ENCODE measurements at places on chromosomes 6 and 20.

- DNase-seq: no peak
Observed at GRCh38 chr6:29745386-29745785, 22.2 kb downstream of the HLA-F start.

DNA sequence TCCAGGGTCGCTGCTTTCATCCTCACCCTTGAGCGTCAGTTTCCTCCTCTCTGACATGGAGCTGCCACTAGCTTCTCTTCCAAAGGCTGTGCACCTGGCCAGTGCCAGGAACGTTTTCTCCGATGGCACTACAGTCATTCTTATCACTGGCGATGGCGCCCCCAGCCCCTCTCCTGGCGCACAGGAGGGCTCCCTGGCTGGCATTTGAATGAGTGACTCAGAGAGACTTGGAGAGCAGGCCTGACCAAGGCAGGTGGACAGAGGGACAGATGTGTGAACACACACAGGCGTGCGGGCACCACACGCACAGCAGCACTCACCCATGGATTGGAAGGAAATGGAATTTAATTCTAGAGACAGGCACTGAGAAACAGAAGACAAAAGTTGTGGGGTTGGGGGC, 77.6 kb downstream of the SRC start:
- no peak for DNase-seq

DNA sequence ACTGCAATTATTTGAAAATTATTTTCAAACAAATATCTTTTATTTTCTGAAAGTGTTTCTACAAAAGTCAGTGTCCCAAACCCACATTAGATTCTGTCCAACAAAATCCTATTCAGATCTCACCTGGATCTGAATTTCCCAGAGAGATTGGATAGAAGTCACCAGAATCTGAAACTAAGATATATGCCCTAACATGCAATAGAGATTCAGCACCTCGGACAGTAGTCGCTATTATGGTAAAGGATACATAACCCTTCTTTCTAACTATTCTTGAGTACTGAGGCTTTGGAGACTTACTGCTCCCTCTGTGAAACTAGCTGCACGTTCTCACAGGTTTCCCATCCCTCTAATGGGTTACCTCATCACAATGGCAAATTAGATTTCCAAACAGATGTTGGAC, 151.4 kb downstream of the ID4 start:
- no peak for DNase-seq

DNA sequence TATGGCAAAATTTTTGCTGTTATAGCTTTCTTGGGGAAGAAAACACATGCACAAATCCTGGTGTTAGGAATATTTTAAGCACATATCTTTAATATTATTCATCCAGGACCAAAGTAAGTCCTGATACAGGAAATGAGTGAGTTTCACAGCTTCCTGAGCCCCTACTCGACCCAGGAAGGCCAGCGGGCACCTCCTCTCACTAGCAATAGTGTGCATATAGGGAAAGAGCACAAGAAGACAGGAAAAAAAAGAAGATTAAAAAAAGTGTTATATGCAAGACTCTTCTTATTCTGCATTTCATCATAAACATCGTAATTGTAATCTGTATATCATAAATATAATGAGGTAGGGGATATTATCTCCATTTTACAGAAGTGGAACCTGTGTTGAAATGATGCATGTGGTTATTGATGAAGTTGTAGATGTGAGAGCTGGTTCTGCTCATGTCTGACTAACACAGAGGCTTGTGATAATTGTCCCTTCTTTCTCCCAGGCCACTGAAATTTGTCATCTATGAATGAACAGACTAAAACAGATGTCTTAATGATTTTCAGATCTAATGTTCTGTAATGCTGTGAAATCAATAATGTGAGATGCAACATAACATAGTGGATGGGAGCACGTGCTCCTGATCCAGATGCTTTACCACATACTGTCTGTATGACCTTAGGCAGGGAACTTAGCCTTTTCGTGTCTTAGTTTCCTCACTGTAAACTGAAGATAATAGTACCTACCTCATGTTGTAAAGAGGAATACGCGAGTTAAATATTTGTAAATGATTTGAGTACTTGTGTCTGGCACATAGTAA, 101.2 kb downstream of the MYO6 start:
- DNase-seq: peak; percentile 76

DNA sequence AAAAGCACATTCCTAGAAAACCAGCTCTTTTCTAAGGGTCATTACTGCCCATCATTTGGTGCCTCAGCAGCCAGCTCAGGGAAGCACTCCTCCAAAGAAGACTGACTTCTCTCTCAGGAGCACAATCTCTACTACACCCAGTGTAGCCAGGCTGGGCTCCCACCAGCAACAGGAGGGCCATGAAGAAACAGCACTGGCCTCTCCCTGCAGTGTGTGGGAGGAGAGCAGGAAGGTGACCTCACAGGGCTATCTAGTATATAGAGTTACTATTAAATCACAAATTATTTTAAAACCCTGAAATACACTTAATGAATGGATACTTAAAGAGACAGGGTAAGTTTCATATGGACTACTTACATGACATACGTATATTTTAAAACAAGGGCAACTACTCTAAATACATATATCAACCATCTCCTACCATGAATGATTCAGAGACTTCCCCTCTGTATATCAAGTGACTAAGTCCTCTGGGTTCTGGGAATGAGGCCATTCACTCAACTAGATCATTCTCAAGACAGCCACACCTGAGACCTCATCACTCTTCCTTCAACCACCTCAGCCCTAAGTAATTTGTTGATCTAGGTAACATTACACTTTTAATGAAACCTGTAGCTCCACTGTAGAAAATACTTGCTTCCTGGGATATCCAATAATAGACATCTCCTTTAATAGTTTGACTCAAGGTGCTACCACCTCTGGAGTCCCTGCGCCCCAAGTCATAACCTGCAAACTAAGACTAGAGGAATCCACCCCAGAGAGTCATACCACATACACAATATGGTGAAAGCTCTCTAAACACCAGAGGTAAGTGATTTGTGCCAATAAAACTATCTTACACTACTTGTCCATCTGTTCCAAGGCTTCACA, 25.2 kb downstream of the TBX18 start:
- DNase-seq: peak; percentile 61

- no peak for DNase-seq
Observed at GRCh38 chr6:104788400-104788799, 71.3 kb downstream of the HACE1 start.

DNA sequence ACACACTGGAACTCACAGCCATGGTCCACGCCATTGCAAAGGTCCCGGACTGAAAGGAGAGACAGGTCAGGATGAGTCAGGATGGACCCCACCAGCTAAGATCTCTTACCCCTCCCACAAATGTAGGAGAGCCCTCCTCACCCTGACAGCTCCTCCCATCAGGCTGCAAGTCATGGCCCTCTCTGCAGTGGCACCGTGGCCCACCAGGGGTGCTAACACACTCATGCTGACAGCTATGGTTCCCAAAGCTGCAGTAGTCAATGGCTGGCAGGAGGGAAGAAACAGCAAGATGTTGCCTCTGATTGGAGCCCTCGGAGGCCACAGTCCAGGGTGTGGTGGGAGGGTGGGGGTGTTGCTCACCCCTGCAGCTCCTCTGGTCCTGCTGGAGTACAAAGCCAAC, 5.7 kb upstream of the RBPJL start:
- peak; percentile 65 for DNase-seq

DNA sequence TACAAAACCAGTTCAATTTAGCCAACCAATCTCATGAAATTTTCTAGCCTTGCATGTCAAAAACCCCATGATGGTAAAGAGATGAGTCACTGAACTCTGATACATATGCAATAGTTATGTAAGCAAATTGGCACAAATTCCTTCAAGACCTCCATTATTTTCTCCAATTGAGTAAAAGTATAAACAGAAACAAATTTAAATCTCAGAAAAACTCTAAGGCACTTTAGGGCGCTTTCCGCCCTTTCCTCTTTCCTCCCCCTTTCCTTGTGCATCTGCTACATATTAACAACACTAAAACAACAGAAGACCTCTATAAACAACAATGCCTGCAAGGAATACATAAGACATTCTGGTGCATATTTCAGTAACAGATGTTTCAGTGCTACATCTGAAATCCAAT, 48.5 kb downstream of the KIF13A start:
- no peak for DNase-seq

- no peak for DNase-seq
Observed at GRCh38 chr6:6764764-6765434, 176.4 kb downstream of the LY86 start.

GRCh38 chr6:26175033-26175427, 87.8 kb downstream of the HFE start:
- no peak for DNase-seq

DNA sequence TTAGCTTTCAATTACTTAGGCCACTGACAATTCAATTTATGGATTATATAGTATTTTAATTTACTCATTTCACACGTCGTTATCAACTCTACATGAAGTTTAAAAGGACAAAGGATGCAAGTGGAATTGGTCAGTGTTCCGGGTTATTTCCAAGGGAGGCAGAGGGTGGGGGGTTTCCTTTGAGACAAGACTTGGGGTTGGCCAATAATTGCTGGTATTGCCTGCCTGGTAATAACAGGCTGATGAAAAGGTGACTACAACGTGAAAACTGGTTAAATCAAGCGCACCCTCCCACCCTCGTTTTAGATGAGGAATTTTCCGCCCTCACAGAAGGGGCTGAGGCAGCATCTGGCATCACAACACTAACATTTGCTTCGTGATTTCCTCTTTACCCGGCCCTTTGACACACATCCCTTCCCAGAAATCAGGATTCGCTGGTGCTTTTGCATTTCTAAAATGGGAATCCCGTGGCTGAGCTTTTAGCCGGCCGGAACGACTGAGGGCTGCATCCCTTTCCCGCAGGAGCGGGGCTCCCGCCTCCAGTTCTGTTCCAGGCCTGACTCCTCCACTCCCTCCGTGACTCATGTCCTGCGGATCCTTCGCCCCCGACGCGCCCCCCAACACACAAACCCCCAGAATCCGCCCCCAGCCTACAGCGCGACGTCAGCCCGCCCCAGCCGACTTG, 999 bp upstream of the PIM1 start:
- no peak for DNase-seq

DNA sequence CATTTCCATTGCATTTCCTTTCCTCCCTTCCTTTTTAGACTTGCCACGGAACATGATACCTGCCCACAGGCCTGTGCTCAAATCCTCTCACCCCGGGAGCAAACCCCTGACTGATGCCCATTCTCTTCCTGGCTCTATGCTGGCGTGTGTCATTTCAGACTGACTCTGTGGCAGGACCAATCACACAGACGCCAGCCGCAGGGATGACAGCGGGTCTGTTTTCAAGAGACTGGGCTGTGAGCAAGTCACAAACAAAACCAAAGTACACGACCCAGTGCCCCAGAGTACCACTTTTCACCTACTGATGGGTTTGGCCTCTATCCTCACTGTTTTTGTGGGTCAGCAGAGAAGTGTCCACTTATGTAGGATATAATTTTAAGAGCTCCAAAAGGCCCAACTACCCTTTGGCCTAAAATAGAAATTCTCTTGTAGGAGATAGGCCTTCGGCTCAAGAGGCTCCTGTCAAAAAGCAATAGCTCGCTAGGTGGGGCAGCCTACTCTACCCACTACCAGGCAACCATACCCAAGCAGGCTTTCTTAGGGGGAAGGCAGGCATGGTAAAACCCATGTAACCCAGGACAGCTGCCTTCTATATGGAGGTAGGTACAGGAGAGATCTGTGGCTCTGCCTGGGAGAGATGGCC, 215.7 kb downstream of the CDC5L start:
- DNase-seq: no peak

GRCh38 chr20:48682529-48683363, 145.1 kb downstream of the PREX1 start:
- DNase-seq: no peak

GRCh38 chr20:61522498-61523090, 270.5 kb downstream of the CDH4 start:
- no peak for DNase-seq

DNA sequence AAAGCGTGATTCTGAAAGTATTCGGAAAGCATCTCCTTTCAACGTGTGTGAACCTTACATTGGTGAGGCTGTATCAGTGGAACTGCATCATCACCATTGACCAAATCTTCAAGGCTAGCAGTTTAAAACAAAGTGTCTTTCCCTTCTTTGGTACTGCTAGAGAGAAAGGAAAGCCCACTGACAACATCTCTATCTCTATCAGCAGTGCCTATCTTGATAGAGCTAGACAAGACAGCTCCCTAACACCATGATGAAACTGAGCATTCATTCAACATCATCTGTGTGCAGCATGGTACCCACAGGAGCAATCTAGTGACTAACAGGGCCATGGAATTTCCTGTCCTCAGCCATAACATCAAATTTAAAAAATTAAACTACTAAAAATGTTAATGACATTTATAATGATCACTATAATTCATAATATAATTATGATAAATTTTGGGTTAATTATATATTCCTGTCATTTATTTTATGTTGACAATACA, 31.5 kb upstream of the EDN1 start:
- DNase-seq: no peak

- peak; percentile 60 for DNase-seq
Observed at GRCh38 chr6:109944448-109944847, 33.7 kb upstream of the GPR6 start.

DNA sequence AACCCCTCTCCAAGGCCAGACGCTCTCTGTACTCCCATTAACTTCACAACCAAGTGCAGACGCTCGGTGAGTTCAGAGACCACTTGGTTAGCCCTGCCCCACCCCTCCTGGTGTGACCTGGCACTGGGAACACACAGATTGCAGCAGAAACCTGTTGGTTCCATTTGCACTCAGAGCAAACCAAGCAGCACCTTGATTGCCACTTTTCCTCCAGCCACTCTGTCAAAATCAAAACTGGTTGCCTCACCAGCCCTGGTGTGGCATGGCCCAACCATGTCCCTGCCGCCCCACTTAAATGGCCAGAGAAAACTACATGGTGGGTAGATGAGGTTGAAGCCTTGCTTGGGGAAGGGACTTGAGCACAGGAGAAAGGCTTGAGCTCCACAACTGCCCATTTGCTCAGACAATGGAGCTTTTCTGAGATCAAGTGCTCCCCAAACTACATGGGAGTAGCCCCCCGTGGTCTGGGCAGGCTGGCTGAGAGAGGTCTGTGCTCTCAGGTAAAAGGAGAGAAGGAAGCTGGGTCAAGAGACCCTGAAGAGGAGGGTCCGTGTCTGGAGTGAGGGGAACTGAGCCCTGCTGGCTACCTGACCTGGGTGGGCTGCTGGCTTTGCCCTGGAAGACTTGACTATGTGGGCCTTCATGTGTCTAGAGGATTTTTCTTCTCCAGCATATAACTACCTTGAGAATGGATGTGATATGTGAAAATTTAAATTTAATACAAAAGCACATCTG, 43.4 kb downstream of the PLCG1 start:
- no peak for DNase-seq

GRCh38 chr6:108250240-108250866, 10.5 kb downstream of the SNX3 start:
- DNase-seq: peak; percentile 16

- DNase-seq: peak; percentile 70
Observed at GRCh38 chr20:9179193-9179802, 110.4 kb downstream of the PLCB4 start.

All from HT1080 (cell line).